ENCODE measurements at places on chromosomes 4 and X.
A peak's percentile ranks its signal among the peaks of the same experiment; 100 is the strongest.

- no peak for DNase-seq
Observed at GRCh38 chrX:48910926-48911411, 477 bp downstream of the SLC35A2 start.

DNA sequence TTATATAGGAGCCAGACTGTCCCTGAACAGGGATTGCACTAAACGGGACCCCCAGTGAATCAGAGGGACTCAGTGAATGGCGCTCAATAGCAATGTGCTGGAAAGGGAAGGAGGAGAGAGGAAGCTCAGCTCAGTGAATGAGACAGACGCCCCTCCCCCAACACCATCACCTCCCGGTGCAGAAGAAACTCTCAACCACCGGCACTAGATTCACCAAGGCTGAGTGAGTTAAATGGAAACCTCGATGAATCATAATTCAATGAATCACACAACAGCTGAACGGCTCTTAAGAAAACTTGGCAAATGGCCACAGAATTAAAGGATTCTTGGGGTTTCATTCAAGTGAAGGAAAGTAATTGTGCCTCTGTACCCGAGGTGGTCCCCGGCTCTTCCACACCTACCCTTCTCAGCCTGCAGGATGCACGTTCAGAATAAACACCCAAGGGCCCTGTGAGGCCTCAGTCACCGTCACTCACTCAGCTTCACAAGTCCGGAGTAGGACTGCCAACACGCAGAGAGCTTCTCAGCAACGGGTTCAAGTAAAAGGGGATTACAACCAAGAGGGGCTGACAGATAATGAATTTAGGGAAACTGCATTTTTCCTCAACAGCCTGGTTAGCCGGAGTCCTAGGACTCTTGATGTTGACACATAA lies 29.3 kb downstream of the CRMP1 start:
- DNase-seq: no peak

DNA sequence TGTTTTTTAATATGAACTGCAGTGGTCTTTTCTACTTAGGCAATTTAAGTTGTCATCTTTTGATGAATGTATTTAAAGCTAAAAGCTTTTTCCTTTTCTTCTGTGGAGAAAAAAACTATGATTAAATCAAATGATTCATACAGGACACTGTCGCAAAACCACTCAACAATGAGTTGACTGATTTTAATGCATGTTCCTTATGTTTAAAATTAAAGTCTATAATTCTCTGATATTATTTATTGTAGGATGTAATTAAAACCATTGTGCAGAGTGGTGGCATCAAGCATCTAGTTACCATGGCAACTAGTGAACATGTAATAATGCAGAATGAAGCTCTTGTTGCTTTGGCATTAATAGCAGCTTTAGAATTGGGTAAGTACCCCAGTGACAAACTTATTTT lies 172.5 kb downstream of the RAP1GDS1 start:
- DNase-seq: no peak

DNA sequence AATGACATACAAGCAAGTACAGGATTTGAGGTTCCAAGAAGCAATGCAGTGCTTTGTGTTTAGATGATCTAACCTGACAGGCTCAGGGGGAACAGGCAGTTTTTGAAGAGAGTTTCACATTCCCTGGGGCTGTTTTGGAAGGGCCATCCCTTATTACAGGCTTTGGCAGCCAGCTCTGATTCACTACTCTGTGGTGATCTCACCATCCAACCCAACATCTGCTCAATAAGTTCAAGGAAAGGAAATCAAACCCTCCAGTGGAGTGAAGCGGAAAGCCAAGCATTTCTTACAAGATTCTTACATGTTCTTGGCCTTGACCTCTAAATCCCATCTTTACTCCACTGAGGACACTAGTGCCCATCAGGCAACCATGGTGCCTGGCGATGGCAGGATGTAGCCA lies 7.5 kb downstream of the IDS start:
- no peak for DNase-seq

- no peak for DNase-seq
Observed at GRCh38 chrX:133555782-133556458, 140.6 kb upstream of the GPC4 start.

DNA sequence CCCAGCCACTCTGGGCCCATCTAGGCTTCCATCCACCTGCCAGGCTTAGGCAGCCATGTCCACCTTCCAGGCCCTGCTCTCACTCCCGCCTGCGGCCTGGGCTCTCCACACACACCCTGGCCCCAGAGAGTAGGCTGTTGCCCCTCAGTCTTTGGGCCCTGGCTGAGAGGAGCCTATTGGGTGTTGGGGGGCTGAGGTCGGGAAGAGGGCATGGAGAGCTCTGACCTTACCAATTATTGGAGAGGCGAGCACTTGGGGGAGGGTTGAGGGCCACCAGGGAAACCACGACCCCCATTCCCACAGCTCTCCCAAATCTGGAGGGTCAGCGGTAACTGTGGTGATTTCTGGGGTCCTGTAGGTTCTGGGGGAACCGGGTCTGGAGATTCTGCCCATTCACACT lies 38.2 kb downstream of the HTRA3 start:
- DNase-seq: peak; percentile 63

- no peak for DNase-seq
Observed at GRCh38 chr4:2882341-2882740, 38.7 kb downstream of the ADD1 start.

DNA sequence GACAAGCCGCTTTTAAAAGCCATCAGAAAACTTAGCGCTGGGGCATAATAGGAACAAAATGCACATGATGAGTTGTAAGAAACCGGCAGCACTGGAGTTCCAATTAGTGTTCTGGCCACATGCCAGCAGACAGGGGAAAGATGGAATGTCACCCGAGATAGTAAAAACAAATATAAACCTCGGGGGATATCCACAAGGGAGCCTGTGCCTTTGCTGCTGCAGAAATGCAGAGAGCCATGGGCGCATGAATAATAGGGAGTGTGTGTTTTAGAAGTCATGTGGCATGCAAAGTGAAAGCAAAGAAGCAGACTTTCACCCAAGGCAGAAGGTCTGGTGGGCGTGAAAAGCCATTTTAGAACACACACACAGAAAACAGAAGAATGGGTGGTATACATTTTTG lies 19.1 kb downstream of the GPRASP3 start:
- DNase-seq: no peak

GRCh38 chrX:138763761-138764160 lies 52.2 kb upstream of the FGF13 start:
- DNase-seq: no peak

GRCh38 chr4:133938061-133938460 lies 263.5 kb downstream of the PABPC4L start:
- no peak for DNase-seq

DNA sequence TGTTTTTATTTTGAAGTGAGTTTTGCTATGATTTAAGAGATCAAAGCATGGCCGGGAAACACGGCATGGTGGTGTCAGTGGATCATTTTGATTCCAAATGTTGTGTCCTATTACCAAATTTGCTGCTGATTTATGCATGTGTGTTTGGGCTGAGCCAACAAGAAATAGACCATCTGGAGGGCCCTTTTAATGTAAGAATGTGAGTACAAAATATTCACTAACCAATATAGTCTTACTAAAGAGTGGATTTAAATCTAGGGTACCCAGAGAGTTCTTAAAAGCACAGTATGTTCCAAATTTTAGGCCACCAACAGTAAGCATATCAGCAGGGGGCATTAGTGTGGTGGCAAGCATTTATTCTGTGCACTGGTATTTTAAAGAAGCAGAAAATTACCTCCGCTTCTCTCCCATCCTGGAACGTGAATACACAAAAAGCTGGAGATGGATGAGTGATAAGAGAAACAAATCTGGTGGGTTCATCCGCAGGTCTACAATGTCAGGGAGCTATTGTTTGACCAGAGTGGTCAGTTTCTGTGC lies 444.4 kb upstream of the IGFBP7 start:
- no peak for DNase-seq

- no peak for DNase-seq
Observed at GRCh38 chr4:47444031-47444430, 19.5 kb downstream of the COMMD8 start.

- peak; percentile 39 for DNase-seq
Observed at GRCh38 chr4:835148-836002, 9.4 kb upstream of the CPLX1 start.

- no peak for DNase-seq
Observed at GRCh38 chr4:2685541-2685940, 70.6 kb downstream of the TNIP2 start.

- no peak for DNase-seq
Observed at GRCh38 chr4:107392951-107393350, 327.1 kb downstream of the PAPSS1 start.

GRCh38 chr4:90990284-90990683 lies 863.1 kb downstream of the CCSER1 start:
- DNase-seq: no peak

DNA sequence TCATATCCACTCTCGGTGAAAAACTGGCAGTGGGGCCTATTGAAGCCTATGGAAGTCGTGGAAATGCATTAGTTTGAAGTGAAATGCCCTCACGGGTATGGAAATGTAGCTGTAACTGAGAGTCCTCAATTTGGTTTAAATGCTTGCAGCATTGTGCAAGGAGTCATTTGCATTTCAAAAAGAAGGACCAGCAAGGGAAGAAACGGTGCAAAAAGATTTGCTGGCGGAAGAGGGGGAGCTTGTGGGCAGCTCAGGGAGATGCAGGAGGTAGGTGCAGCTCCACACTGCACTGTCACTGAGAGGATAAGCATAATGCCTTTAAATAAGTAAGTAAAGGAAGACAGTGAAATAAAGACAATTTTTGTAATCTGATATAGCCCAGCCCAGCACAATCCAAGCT lies 400.4 kb upstream of the DIPK2B start:
- DNase-seq: no peak

DNA sequence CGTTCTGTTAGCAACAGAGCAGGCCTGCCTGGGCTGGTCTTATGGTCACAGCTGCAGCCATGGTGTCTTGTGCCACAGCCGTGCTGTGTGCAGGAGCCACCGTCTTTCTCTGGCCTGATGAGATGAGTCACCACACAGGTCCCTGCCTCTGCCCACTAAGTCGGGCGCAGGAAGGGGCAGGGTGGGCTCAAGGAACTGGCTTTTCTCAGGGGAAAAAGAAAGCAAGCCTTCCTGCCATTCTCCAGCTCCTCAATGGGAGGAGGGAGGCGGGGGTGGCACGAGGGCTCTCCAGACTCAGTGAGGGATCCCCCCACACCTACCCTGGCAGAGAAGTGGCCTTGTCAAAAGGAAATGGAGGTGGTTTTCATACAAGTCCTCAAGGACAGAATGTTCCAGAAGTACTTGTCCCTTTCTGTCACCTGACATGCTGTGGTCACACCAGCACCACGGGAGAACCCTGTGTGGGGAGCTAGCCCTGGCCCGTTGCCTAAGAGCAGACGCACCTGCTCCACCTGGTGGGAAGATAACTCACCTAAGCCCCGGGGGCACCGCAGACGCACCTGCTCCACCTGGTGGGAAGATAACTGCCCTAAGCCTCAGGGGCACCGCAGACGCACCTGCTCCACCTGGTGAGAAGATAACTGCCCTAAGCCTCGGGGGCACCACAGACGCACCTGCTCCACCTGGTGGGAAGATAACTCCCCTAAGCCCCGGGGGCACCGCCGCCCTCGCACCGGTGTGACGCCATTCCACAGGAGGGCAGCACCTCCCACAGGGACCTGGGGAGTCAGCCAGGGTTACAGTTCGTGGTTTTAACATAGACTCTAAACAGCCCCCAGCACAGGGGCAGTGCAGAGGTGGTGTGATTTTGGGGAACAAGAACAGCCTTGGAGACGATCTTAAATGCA lies 18.5 kb downstream of the UVSSA start:
- peak; percentile 29 for DNase-seq

- no peak for DNase-seq
Observed at GRCh38 chrX:150146271-150146896, 208.1 kb upstream of the EOLA2 start.

- DNase-seq: no peak
Observed at GRCh38 chr4:4259484-4260100, 11.6 kb upstream of the TMEM128 start.

- no peak for DNase-seq
Observed at GRCh38 chr4:5435823-5436222, 272.5 kb downstream of the EVC2 start.

DNA sequence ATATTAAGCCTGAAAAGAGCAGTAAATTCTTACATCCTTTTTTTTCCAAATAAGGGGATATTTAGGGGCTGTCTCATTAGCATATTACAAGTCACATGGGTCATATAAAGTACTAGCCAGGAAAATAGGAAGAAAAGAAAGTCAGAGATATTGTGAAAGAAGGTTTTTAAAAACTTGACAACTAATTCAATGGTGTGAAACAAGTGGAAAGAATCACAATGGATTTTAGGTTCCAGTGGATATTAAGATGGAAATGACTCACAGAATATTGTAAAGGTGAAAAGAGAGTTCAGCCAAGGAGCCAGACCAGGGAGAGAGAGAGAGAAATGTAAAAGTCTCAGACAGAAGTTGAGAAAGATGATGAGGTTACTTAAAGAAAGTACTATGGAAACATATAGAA lies 297.2 kb downstream of the IQCM start:
- no peak for DNase-seq

GRCh38 chr4:48360285-48361011 lies 19.1 kb downstream of the SLAIN2 start:
- no peak for DNase-seq

- no peak for DNase-seq
Observed at GRCh38 chrX:112819008-112819640, 21.5 kb downstream of the AMOT start.

DNA sequence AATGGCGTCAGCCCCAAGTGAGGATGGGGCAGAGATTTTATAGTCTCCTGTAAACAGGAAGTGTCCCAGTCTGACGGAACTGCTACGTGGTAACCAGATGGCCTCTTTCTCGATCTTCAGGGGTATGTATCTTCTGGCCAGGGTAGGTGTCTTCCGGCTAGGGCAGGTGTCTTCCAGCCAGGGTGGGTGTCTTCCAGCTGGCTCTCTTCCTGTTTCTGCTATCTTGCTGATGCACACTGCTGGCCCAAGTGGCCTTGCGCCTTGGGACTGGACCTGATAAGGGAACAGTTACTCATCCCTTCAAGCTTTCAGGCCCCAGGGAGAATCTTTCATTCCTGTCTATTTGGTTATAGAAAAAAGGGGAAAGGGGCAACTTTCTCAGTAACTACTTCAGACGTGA lies 178.7 kb upstream of the MAGEE2 start:
- DNase-seq: no peak

DNA sequence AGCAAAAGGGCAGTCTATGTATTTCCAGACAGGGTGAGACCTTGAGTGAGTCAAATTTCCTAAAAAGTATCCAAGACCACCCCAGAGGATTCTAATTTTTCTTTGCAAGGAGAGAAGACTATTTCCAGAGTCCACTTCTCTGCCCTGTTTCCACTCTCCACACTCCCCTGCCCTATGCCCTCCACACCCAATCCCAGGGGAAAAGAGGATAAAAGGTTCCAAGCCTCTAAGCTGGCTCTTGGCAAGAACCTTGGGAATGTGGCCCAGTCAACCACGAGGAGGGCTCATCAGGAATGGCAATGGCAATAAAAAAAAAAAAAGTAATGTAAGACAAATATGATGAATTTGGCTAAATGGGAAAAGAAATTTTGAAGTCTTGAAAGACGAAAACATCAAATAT lies 65.9 kb downstream of the SRPX start:
- no peak for DNase-seq

DNA sequence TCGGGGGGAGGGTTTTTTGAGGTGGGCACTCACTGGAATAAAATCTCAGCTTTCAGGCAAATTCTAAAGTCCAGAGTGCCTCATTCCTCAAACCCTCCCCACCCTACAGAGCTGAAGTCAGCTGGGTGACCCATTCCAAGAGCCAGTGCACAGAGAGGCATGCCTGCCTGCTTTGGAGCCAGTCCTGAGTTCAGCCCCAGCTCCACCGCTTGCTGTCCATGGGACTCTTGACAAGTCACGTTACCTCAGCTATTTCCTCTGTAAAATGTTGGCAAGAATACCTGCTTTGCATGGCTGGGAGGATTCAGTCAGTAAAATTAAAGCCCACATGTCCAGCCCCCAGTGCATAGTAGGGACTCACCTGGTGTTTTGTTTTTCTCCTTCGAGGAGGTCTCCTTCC lies 125.9 kb upstream of the PJA1 start:
- no peak for DNase-seq
